ENCODE measurements at places on chromosomes 6 and 20.

DNA sequence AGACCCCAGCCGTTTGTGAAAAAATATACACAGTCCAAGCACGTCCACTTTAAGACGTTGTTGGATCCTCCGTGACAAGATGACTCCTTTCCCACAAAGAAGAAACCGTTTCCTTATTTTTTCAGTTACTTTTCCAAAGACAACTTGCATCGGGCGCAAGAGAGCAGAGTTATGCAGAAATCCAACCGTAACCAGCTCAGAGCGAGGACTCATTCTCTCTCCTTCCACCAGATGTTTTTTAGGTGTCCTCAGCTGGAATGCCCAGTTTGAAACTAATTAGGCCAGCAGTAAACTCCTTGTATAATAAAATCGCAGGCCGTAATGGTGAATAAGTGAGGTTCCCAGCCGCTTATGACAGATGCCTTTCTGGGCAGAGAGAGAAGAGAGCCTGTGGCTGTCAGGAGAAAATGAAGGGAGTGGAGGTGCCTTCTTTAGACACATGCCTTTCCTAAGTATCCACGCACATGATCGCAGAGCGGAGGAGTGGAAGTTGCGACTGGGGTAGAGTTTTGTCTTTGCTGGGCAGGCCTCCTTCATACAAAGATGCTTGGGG lies 2.8 kb downstream of the EYA2 start:
- no peak for DNase-seq

GRCh38 chr20:2230726-2231488 lies 64.9 kb upstream of the TGM3 start:
- no peak for DNase-seq

GRCh38 chr6:88815491-88815890 lies 147.9 kb downstream of the RNGTT start:
- DNase-seq = no peak

DNA sequence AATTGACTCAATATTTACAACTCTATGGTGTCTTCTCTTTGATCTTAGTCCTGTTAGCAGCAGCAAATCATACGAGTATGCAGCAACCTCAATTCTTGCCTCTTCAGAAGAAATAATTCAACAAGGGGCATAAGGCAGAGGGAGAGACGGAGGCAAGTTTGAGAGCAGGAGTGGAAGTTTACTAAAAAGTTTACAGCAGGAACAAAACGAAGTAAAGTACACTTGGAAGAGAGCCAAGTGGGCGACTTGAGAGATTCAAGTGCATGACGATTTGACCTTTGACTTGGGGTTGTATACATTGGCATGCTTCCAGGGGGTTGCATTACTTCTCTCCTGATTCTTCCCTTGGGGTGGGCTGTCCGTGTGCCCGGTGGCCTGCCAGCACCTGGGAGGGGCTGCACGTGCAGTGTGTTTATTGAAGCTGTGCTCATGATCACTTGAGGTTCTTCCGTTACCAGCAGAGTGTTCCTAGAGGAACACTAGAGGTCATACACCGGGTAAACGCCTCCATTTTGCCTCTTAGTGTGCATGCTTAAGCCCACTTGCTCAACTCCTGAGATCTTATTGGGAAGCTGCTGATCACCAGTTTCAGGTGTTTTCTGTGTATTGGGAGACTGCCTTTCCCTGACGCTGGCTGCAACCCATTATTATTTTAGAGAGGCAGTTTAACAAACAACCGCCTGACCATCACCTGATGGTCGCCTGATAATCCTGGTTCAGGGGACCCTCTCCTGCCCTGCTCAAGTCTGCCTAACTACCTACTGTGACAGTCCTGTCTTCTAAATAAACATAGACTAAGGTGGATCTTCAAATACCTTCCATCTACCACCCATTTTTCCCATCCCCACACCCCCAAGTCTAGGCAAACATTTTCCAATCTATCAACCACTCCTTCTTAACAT lies 172.4 kb upstream of the MYLIP start:
- DNase-seq = no peak

DNA sequence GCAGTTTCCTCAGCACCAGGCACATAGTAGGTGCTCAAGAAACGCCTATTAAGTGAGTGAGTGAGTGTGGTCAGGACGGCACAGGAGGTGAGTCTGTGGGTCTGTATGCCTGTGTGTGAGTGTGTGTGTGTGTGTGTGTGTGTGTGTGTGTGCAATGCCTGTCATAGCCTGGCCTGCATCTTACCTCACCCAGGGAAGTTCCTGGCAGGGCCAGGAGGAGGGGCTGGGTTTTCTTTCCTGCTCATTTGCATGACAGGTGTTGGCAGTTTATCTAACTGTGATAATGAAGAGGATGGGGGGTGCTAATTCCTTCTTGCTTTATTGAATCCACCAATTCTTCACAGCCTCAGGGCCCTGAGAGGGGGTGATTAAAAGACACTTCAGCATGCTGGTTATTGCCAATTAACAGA lies 146.7 kb upstream of the MLN start:
- DNase-seq = peak; percentile 85

GRCh38 chr6:127216810-127217789 lies 49.6 kb upstream of the RNF146 start:
- DNase-seq = no peak

GRCh38 chr6:89862273-89862672 lies 32.0 kb upstream of the GJA10 start:
- DNase-seq = no peak

GRCh38 chr6:15264412-15264811 lies 18.5 kb downstream of the JARID2 start:
- no peak for DNase-seq

- peak; percentile 92 for DNase-seq
Measured at GRCh38 chr20:38125157-38126056, 39.7 kb downstream of the TGM2 start.

DNA sequence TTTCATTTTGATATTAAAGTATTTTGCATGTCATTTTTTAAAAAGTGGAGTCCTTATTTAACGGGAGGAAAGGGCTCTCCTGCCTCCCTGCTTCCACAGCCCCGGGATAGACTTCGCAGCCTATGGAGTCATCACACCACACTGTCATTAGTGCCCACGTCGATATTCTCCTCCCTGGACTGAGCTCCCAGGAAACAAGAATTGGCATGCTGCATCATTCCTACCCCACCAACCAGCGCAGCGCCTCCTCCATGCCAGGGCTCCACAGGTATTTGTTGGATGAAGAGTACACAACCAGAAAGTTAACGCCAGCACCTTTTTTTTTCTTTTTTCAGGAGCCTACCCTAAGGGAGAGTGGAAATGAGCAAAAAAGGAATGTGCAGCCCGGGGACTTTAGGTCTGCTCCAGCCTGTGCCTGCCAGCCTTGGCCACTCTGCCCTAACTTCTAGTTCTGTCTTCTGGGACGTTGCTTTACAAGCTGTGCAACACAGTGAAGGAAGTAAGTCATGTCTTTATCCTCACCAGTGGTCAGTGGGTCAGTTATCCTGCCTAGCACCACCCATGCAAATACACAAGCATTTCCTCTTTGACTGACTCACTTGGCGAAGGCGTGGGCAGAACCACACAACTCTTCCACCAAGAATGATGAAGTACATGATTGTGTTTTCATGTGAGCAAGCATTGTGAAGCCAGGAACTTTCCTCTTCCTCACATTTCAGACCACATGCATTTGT lies 180.7 kb upstream of the UST start:
- DNase-seq = no peak

DNA sequence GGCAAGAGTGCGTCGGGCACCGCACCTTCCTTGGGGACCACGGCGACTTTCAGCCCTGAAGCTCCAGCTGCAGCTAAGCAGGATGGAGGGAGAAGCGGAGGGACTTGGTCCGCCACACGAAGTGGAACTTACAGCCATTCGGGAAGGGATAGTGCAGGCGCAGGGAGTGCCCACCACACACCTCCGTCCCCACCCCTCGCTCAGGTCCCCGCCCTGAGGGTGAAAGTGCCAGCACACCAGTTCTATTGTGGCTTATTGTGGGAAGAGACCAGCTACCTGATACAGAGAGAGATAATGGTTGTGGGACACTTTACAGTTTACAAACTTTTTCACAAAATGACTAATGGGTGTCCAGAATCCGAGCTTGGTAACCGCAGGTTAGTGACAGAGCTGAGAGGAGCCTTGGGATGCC lies 76.1 kb downstream of the IRF4 start:
- DNase-seq = no peak

GRCh38 chr20:10679269-10679668 lies 5.5 kb upstream of the JAG1 start:
- no peak for DNase-seq

DNA sequence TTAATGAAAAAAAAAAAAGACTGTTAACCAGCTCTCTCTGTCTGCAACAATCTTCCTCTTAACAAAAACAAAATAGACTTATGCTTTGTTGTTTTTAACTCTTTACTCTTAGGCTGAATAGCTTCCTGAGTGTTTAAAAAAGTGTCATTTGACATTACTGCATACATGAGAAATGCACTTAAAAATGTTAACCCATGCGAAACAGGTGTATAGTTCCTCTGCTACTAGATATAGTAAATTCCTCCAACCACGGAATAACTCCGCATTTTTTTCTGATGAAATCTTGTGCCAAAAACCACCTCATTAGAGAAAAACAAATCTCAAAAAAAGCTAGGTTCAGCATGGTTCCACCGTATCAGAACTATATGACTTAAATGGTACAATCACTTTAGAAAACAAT lies 426.0 kb downstream of the ADGRB3 start:
- no peak for DNase-seq

- no peak for DNase-seq
Measured at GRCh38 chr20:21509079-21509596, 4.7 kb downstream of the NKX2-2 start.

DNA sequence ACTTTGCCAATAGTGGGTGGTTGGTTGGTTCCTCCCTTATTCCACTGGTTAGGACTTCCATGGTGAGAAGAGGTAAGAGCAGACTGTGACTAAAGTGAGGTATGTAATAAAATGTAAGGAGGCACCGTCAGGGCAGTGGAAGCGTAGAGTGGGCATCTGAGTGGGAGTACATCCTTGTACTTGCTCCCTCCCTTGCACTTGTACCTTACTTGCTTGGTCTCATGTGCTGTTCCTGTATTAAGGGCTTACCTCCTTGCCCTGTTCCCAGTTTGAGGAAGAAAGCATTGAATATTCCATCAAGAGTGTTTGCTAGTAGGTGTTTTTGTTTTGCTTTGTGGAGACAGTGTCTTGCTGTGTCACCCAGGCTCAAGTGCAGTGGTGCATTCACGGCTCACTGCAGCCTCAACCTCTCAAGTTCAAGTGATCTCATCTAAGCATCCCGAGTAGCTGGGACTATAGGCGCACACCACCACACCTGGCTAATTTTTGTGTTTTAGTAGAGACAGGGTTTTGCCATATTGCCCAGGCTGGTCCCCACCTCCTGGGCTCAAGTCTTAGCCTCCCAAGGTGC lies 25.5 kb downstream of the AMD1 start:
- no peak for DNase-seq

DNA sequence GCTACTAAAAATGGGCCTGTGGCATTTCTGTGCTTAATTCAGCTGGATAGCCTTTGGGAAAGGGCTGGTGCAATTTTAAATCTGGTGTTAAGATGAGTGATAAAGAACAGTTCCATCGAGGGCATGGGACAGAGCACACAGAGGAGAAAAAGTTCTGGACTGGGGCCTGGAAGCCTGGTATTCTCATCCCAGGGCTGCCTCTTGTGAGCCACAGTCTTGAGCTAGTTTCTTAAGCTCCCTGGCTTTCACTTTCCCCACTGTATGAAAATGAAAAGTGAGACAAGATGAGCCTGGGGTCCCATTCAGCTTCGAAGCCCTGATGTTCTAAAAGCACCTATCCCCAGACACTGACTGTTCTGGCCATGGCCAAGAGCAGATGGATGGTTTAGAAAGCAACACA lies 14.3 kb upstream of the LAMA4 start:
- DNase-seq = no peak

- DNase-seq = no peak
Measured at GRCh38 chr6:140671926-140672325, 1297.5 kb upstream of the CITED2 start.

DNA sequence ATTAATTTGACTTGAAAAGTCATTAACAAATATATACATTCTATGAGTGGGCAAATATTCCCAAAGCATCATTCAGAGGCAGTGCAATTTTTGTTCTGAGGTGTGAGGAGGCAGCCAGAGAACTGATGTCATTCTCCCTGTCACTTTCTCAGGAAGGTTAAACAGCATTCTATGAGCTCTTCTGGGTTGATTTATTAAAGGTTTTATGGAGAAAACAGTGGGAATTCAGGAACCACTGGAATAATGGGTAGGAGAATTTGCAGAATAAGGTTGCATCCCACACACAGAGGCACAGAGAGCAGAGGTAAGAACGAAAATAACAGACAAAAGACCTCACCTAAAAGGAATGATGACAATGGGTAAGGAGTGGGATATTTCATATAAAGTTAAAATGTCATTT lies 860.6 kb downstream of the TFAP2A start:
- DNase-seq = no peak

DNA sequence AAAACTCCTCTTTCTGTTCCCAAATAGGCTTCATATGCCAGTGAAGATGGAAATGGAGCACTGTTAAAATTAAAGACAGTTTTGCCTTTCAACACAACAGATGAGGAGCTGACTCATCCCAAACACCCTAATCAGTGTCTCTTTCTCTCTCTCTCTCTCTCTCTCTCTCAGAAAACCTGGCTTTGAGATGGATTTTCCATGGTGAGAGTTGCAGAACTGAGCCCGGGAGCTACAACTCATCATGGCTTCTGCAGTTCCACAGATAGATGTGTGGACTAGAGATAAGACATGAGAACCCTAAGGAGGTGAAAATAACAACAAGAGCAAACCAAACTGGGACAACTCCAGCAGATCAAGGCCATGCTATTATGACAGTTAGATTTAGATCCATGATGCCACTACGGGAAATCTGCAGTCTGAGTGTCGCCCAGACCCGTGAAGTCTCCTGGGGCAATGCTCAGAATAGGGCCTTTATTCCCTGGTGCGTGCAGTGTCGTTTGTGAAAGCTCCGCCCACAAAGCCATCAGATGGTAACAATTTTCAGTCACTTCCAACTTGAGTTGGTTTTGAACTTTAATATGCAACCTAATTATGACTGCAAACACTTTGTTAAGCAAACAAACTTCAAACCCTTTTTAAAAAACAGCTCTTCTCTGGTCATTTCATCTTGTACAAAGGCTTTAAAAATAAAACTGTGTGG lies 338.2 kb upstream of the PREP start:
- no peak for DNase-seq

DNA sequence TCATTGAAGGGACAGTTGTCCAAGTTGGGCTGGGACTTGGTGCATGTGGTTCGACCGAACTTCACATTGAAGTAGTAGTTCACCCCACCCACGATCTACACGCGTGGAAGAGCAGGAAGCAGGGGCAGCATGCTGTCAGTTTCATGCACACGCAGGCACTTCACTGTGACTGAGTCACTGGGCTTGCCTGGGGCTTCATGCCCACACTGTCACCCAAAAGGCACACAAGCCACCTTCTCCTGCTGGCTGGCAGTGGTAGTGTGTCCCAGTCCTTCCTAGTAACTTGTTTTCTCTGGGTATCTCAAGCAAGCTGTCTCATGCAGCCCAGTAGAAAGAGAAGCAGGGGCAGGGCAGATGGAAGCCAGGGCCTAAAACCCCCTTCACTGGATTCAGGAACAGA lies 2.0 kb downstream of the CST5 start:
- no peak for DNase-seq

DNA sequence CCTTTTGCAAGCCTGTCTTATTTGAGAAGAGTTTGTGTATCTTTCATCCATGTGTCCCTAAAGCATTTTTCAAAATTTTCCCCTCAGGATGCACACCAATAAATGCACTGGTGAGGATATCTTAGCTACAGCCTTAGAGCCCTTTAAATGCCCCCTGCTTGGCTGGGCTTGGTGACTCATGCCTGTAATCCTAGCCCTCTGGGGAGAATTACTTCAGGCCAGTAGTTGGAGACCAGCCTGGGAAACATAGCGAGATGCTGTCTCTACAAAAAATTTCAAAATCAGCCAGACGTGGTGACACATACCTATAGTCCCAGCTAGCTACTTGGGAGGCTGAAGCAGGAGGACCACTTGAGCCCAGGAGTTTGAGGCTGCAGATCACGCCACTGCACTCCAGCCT lies 33.8 kb upstream of the PLCB4 start:
- DNase-seq = no peak

Data from NCI-H2081 (cell line).